GM23248 (cell line): ENCODE measurements at places on chromosomes 3 and 15.

- no peak for DNase-seq
Measured at GRCh38 chr3:187069857-187070516, 69.3 kb downstream of the RPL39L start.

GRCh38 chr3:73401616-73402279 is 223.0 kb downstream of the PDZRN3 start:
- peak; percentile 10 for DNase-seq

- no peak for DNase-seq
Measured at GRCh38 chr15:40345225-40345866, 4.6 kb upstream of the CCDC9B start.

DNA sequence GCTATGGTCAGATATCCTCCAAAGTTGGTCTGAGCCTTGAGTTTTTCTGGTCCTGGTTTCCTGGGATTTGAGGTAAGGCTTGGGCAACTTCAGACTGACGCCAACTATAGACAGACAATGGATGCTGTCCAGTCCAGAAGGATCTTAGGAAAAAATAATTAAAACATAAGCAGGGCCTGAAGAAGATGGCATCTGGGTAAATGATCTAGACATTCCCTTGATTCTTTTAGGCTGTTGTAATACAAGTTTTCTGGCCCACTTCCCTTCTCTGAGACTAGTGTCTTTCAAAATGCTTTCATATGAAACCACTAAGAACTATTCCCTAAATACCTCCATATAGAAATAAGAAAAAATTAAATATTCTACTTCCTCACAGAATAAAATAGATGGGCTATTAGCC is 47.7 kb upstream of the PLXND1 start:
- peak; percentile 82 for DNase-seq

DNA sequence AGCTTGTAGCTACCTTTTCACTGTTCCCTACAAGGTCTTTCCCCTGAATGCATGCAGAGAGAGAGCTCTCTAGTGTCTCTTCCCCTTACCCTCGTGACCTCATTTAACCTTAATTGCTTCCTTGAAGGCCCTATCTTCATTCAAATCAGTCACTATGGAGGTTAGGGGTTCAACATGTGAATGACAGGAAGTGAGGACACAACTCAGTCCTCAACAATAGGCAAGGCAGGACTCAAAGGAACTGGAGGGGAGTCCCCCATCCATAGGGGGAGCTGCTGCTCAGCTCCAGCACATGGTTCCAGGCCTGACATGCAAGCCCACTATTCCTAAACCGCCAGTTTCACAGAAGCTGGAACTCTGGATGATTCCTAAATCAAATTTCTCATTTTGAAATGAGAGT is 33.8 kb upstream of the GYG1 start:
- DNase-seq, result peak; percentile 12

- DNase-seq, result no peak
Measured at GRCh38 chr15:67300266-67301025, 45.9 kb downstream of the IQCH start.

DNA sequence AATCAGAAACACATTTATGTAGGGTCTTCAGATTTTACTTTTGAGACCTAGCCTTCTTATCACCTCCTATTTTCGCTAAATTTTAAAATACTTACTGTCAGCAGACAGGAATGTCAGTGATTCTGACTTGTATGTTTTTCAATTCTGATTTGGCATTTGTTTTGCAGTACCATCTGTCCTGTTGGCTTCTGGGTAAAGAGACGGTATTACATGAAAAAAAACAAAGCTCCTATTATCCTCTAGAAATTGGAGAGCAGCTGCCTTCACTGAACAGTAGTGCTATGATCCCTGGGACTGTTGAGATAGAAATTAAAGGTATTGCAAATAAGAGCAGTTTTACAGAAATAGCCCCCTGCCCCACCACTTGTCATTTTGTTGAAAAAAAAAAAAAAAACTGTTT is 8.4 kb downstream of the ARMC8 start:
- DNase-seq, result no peak

DNA sequence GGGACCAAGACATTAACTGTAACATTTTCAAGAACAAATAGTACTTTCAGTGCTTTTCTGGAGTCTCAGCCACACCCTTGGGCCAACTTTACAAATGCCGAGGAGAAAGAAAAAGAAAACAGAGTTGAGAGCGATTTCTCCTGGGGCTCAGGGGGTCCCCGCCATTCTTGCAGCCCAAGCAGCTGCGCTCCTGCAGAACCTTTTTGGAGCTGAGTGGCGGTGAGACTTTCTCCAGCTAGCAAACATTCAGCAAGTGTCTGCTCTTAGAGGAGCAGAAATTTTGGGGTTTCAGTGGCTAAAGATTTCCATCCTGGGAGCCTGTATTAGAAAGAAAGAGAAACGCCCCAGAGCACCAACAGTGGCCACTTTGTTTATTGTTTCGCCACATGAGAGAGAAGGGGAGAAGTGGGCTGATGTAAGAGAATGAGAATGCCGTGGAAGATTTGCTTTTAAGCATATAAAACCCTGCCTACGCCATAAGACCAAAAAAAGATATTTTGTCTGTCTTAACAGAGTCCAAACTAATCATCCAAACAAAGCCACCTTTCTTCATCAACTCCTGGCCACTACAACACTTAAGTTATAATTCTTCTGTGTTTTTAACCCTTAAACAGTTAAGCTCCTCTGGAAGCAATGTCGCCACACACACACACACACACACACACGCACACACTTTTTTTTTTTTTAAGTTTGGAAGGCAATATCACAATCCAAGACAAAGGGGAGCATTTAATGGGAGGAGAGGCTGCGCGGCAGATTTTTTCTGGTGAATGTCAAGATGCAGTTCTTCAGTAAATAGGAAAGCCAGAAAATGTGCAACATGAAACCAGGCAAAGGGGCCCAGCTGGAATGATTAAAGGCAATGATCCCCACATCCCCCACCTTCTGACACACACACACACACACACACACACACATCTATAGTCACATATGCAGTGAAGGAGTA is 19.2 kb downstream of the EID1 start:
- DNase-seq, result peak; percentile 85
